ENCODE measurements at places on chromosomes 4 and X. TPM values are rescaled to one million over a fixed set of nuclear protein-coding genes. Genes with fewer than 3 reads are reported as not detected.

DNA sequence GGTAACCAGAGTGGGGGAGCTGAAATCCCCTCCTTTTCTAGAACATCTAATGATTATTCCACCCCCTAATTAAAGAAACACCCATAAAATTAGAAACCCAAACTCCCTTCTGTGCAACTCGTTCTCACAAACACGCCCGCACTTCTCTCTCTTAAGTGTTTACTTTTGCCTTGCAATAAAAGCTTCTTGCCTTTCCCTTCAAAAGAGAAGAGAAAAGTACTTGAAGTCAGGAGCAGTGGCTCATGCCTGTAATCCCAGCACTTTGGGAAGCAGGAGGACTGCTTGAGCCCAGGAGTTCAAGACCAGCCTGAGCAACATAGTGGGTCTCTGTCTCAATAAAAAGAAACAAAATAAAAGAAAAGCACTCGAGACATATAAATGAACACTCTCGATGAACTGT, 3.6 kb upstream of the GPR173 start:
- H3K27me3 ChIP-seq = peaks cover 54% of the 10 kb centered on the region
- no peak overlapping the region for H3K27ac ChIP-seq
- no peaks in the 10 kb centered on the region for H3K4me1 ChIP-seq
- H3K4me3 ChIP-seq = no peak overlapping the region

DNA sequence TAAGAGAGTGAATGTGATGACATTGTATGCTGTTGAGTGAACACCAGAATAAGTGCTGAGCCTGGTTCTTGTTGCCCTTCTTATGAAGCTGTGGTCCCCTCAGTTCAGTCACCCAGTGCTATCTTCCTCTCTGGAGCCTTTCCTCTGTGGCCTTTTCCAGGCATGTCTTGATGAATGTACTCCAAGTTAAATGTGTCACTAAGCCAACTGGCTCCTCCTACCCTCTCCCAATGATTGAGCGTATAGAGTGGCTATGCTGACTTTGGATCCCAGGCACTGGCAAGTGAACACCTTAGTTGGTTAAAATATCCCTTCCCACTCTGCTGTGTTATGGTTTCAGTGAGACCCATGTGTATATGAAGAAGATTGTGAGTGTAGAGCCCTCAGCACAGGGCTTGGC, 134.1 kb upstream of the MAMLD1 start:
- H3K4me3 ChIP-seq = no peak overlapping the region
- no peak for DNase-seq
- no peak overlapping the region for H3K27ac ChIP-seq
- H3K36me3 ChIP-seq = no peaks in the 10 kb centered on the region
- H3K4me1 ChIP-seq = peaks cover 6% of the 10 kb centered on the region

- no peaks in the 10 kb centered on the region for H3K36me3 ChIP-seq
- DNase-seq = no peak
- H3K27ac ChIP-seq = peak overlapping the region; percentile 55
- peaks cover 6% of the 10 kb centered on the region for H3K4me1 ChIP-seq
Observed at GRCh38 chrX:155967653-155968325, 29.7 kb upstream of the IL9R start.

DNA sequence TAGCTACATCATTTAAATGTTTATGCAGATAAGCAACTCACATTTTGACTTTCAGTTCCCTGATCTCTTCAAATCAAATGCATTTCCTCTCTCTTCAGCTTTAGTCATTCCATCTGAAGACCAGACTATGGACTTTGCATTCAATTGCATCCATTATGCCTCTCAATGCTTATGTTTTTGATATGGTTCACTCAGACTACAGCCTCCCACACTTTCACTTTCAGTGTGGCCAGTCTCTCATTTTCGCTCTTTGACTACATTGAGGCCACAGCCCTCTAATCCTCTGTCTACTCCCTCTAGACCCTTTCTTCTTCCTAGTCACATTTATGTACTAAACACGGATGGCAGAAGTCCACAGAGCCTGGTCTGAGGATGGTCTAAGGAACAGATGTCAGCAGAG, 24.5 kb upstream of the VEGFC start:
- H3K36me3 ChIP-seq = no peaks in the 10 kb centered on the region
- no peak overlapping the region for H3K27ac ChIP-seq
- no peaks in the 10 kb centered on the region for H3K27me3 ChIP-seq
- no peak for DNase-seq

GRCh38 chr4:152564336-152564735, 28.4 kb upstream of the FBXW7 start:
- no peak overlapping the region for H3K4me3 ChIP-seq
- no peak for DNase-seq
- H3K36me3 ChIP-seq = no peaks in the 10 kb centered on the region
- no peak overlapping the region for H3K27ac ChIP-seq
- H3K27me3 ChIP-seq = no peaks in the 10 kb centered on the region

DNA sequence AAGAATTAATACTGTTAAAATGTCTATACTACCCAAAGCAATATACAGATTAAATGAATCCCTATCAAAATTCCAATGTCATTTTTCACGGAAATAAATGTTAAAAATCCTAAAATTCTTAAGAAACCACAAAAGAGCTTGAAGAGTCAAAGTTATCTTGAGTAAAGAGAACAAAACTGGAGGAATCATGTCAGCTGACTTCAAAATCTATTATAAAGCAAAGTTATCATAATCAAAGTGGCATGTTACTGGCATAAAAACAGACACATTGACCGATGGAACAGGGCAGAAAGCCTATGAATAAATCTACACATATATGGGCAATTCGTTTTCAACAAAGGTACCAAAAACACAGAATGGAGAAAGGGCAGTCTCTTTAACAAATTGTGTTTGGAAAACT, 579.0 kb downstream of the INPP4B start:
- peaks cover 36% of the 10 kb centered on the region for H3K4me1 ChIP-seq
- no peak overlapping the region for H3K27ac ChIP-seq
- DNase-seq = no peak
- peaks cover 5% of the 10 kb centered on the region for H3K36me3 ChIP-seq
- H3K4me3 ChIP-seq = no peak overlapping the region

- no peaks in the 10 kb centered on the region for H3K36me3 ChIP-seq
- no peaks in the 10 kb centered on the region for H3K27me3 ChIP-seq
- no peak overlapping the region for H3K4me3 ChIP-seq
- H3K27ac ChIP-seq = no peak overlapping the region
Observed at GRCh38 chr4:7559741-7560395, 125.1 kb upstream of the PSAPL1 start.

DNA sequence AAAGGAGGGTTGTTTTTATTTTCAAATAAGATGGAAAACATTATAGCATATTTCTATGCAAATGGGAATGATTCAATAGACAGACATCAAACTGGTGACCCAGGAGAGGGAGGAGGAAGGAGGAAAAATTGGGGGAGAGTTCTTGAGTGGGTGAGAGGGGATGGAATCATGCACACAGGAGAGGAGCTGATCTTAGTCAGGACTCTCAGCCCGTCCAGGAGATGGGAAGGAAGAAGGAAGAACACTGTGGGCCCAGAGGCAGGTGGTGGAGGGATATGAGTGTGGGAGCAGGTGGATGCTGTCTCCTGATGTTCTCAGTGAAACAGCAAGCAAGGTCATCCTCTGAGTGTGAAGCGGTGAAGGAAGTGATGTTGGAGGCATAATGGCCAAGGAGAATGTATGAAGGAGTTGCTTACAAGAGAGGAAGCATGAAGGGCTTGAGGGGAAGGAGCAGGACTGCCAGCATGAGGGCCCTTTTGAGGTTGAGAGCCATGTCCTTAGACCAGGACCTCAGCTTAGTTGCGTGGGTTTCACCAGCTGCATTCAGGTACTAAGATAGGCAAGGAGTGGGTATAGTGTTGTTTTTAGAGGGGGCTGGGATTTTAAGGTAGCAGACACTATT, 161.7 kb upstream of the NAP1L5 start:
- H3K36me3 ChIP-seq = no peaks in the 10 kb centered on the region
- H3K27me3 ChIP-seq = no peaks in the 10 kb centered on the region
- H3K4me1 ChIP-seq = no peaks in the 10 kb centered on the region
- H3K4me3 ChIP-seq = no peak overlapping the region

- H3K27ac ChIP-seq = peak overlapping the region; percentile 10
- no peak for DNase-seq
- no peaks in the 10 kb centered on the region for H3K36me3 ChIP-seq
- peak overlapping the region; percentile 8 for H3K4me3 ChIP-seq
- no peaks in the 10 kb centered on the region for H3K27me3 ChIP-seq
- H3K4me1 ChIP-seq = peaks cover 39% of the 10 kb centered on the region
Observed at GRCh38 chr4:38177035-38177546, 216.9 kb downstream of the PTTG2 start.

DNA sequence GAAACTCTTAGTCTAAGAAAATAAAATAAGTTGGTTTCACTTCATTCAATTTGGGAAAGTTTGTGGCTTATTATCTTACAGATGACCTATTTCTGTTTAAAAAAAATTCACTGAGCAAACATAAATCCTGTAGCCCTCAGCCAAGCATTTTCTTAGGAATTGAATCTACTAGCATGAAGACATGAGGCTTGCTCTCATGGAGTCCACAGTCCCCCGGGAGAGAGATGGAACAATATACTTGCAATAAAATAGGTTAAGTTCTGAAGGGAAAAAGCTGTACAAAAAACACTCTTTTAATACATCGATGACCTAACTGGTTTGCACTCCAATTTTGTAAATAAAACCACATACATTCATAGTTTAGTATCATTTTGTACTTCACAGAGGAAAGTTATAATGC, 642.6 kb upstream of the FAM241A start:
- H3K36me3 ChIP-seq = no peaks in the 10 kb centered on the region
- H3K27me3 ChIP-seq = no peaks in the 10 kb centered on the region
- no peak overlapping the region for H3K4me3 ChIP-seq
- no peak for DNase-seq
- peaks cover 11% of the 10 kb centered on the region for H3K4me1 ChIP-seq

- no peak overlapping the region for H3K4me3 ChIP-seq
- no peaks in the 10 kb centered on the region for H3K4me1 ChIP-seq
- H3K36me3 ChIP-seq = no peaks in the 10 kb centered on the region
- H3K27me3 ChIP-seq = no peaks in the 10 kb centered on the region
- DNase-seq = no peak
- no peak overlapping the region for H3K27ac ChIP-seq
Observed at GRCh38 chr4:6453688-6453990, 18.8 kb downstream of the PPP2R2C start.

DNA sequence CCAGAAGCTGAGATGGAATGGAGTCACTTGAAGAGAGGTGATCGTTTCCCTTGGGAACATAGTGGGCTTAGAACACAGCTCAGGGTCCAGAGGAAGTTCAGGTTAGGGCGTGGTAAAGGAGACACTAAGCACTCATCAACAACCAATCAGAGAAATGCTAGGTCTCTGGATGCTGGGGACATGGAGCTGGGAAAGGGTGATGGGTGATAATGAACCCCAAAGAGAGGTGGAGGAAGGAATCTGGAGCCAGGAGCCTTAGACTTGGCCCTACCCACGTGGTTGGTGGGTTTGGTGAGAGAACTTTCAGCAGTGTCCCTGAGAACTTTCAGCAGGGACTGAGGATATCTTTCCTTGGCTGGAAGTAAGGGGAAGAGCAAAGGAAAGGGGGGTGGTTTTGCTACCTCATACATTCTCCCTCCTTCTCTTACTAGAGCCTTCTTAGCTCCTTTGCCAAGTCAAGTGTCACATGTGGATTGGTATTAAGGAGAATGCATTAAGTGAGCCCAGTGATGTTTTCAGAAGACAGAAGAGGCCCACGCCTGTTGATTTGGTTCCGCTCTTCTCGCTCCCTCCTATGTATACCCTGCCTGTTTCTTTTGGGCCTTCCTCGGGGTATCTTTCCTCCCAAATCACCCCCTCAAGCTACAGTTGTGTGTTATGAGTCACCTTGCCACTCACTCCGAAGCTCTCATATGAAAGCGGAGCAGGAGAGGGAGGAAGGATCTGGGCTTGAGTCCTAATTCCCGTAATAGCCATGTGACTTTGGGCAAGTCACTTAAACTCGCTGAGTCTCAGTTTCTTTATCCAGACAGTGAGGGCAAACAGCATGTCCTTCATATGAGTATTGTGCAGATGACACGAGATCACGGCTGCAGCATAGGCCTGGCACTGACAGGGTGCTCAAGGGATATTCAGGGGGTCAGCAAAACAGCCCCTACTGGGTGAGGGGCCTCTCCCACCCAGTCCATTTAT, 63.1 kb downstream of the TSC22D3 start:
- DNase-seq = peak; percentile 80
- peaks cover 65% of the 10 kb centered on the region for H3K36me3 ChIP-seq
- H3K4me1 ChIP-seq = peaks cover 18% of the 10 kb centered on the region
- H3K27me3 ChIP-seq = peaks cover 35% of the 10 kb centered on the region

The TRIM61 gene
- 0.26 TPM for total RNA-seq

The PNMA6A gene
- total RNA-seq = not detected

The SLC10A6 gene
- total RNA-seq = not detected

The BTC gene
- 4.0 TPM for total RNA-seq

The SSX4 gene
- total RNA-seq = not detected
